ENCODE measurements at places on chromosomes 6 and 20. TPM values are rescaled to one million over a fixed set of nuclear protein-coding genes. Genes with fewer than 3 reads are reported as not detected.

Gene TFAP2D
- not detected for total RNA-seq

Gene LRFN2
- not detected for total RNA-seq

Gene POM121L2
- total RNA-seq: not detected

Gene MMP24
- total RNA-seq: 31.0 TPM

Gene SNTA1
- total RNA-seq: 10.6 TPM
